ENCODE measurements at places on chromosomes 13 and 19. TPM values are rescaled to one million over a fixed set of nuclear protein-coding genes. Genes with fewer than 3 reads are reported as not detected.

GFY gene
- not detected for total RNA-seq

ATP7B gene
- 16.6 TPM for total RNA-seq

LHB gene
- not detected for total RNA-seq

ZNF491 gene
- total RNA-seq = 4.2 TPM

OR7D2 gene
- total RNA-seq = 0.33 TPM

SBNO2 gene
- 46.0 TPM for total RNA-seq

ABCC4 gene
- 11.2 TPM for total RNA-seq

LRRC25 gene
- total RNA-seq = not detected

ZNF844 gene
- 7.1 TPM for total RNA-seq

FBXO27 gene
- total RNA-seq = 6.7 TPM

DNAJB1 gene
- total RNA-seq = 85.1 TPM

All from chondrocyte (in vitro differentiated cells).